ENCODE measurements at places on chromosomes 16 and 17. TPM values are rescaled to one million over a fixed set of nuclear protein-coding genes. Genes with fewer than 3 reads are reported as not detected.

Gene NOS2
- total RNA-seq = 0.91 TPM

- no peak for DNase-seq
These were observed 17.6 kb upstream of the SP2 start for GRCh38 chr17:47878203-47879027.

Gene CFAP20
- 72.1 TPM for total RNA-seq

Gene NETO2
- 105 TPM for total RNA-seq

DNA sequence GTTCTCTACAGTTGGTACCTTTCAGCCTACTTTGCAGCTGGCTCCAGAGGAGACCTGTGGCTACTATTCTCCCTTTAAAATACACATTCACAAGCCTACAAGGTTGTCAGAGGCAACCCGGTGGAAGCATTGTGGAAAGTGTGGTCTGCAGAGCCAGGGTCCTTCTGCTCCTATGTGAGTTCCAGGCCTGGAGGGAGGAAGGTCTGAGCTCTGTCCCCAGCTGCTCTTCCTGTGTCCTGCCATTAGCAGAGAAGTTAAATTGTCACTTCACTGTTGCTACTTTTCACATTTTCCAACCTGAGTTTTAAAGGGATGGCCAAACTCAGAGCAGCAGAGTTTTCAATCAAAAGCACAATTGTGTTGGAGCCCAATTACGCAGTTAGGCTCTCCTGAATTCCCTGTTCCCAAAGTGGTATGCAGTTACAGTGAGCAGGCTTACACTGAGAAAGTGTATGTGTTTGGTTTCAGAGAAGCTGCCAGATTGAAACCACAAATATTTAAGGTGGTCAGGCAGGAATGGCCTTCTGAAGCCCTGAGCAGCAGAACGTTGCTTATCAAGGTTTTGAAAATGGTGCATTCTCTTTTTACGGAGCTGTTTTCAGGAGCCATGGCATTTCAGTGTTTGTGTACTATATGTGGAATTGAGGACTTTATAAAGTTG, 25.0 kb downstream of the MAP3K3 start:
- no peak for DNase-seq

GRCh38 chr16:72085002-72085401, 8.4 kb downstream of the TXNL4B start:
- no peak for DNase-seq

GRCh38 chr17:77325577-77326075, 184.9 kb downstream of the SEC14L1 start:
- DNase-seq = no peak

DNA sequence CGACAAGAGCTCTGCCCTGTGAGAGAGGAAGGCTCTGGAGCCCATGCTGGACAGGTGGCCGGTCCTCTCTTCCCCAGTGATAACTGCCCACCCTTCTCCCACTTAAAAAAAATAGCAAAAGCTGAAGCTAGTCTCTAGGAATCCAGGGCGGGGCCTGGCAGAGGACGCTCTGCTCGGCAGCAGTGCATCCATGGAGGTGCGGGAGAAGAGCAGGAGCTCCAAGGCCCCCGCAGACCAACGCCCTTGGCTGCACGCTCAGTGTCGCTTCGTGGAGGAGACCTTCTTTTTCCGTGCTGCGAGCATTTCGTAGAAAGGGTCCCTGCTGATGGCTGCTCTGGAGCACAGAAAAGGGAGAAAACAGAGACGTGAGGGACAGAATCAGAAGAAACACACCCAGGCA, 98.6 kb upstream of the DNAH17 start:
- DNase-seq = no peak

GRCh38 chr16:67063008-67063407, 34.1 kb downstream of the CBFB start:
- no peak for DNase-seq

GRCh38 chr17:78706271-78706915, 75.7 kb downstream of the CYTH1 start:
- DNase-seq = no peak

GRCh38 chr16:52283018-52283417, 263.9 kb downstream of the TOX3 start:
- DNase-seq = no peak

GRCh38 chr16:86574646-86575045, 3.7 kb upstream of the FOXL1 start:
- DNase-seq = no peak

DNA sequence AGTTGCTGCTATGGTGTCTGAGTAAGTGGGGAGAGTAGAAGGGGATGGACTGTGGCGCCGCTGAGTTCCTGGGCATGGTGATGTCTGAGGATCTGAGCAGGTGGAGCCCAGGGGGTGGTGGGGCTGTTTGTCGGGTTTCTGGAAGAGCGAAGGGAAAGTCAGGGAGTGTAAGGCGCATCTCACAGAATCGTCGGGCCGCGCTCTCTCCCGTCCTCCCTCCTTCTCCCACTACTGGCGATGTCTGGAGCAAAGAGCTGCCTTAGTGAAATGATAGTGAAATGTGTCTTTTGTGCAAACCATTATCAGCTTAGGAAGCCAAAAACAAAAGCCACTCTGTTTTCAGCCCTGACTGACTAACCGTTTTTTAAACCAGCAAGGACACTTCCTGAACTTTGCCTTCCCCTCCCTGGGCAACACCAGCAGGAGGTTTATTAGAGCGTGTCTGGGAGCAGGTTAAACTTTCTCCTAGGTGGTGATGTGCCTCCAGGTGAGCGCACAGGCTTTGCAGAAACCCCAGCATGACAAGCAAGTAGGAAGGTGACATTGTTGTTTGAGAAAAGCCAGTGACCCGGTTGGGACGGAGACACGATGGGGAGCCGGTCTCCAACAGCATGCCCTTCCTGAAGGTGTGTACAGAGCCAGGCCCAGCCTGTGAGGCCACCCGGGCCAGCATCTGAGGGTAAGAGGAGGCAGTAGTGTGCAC, 49.1 kb downstream of the RAB11FIP3 start:
- no peak for DNase-seq

GRCh38 chr16:77991701-77992100, 30.6 kb upstream of the CLEC3A start:
- DNase-seq = no peak

DNA sequence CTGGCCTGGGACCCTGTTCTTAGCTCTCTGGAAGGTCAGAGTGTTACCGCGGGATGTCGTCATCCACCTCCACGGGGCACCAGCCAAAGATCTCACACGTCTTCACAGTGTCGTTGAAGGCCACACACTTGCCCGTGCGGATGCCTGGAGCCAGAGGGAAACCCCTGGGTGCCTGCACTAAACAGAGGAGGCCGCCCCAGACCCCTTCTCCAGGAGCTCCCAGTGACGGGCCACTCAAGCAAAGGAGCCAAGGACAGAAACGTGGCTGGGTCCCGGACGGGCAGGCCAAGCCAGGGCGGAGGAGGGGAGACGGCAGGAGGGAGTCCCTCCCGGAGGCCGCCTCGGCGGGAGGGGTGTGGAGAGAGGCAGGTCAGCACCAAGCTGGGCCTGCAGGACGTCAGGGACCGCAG, 11.0 kb upstream of the CAMKK1 start:
- no peak for DNase-seq

Gene FBXL19
- 78.1 TPM for total RNA-seq

Data from neural crest cell (in vitro differentiated cells).